ENCODE measurements at places on chromosomes 6 and 20. TPM values are rescaled to one million over a fixed set of nuclear protein-coding genes. Genes with fewer than 3 reads are reported as not detected.

Gene KATNA1
- total RNA-seq = 12.8 TPM

Gene ULBP3
- 0.44 TPM for total RNA-seq

Gene DOK5
- total RNA-seq = 15.7 TPM

DNA sequence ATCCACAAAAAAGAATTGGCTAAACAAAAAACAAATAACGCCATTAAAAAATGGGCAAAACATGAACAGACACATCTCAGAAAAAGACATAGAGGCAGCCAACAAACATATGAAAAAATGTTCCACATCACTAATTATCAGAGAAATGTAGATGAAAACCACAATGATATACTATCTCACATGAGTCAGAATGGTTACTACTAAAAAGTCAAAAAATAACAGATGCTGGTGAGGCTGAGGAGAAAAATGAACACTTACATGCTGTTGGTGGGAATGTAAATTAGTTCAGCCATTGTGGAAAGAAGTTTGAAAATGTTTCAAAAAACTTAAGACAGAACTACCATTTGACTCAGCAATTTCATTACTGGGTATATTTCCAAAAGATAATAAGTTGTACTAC, 430.1 kb upstream of the JAG1 start:
- no peak for DNase-seq

DNA sequence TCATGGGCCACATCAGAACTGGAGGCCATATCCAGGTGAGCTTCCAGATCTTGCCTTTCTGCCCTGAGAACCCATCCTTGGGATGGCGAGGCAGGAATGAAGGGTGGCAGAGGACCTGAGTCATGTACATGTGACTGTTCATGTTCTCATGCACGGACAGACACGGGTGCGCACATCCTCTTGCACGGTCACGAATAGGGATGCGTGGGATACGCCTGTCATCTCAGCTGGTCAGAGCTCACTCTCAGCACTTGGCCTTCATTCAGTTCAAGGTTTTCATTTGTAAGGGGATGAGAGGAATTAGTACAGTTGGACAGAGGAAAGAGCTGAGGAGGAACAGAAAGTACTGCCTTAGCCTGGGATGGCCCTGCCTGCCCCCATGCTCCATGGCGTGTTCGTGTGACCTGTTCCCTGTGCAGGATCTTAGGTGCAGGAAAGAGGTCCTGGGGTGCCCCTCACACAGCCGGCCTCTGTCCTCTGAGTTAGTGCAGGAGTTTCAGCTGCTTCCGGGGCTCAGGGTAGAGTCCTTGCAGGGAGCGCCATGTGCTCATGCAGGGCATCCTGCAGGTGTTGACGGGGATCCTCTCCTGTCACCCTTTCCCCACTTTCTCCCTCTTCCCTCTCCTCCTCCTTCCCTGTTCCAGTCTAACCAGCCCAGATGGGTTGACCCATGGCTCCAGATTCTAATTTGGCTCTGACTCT, 173.4 kb downstream of the DTNBP1 start:
- DNase-seq = no peak

DNA sequence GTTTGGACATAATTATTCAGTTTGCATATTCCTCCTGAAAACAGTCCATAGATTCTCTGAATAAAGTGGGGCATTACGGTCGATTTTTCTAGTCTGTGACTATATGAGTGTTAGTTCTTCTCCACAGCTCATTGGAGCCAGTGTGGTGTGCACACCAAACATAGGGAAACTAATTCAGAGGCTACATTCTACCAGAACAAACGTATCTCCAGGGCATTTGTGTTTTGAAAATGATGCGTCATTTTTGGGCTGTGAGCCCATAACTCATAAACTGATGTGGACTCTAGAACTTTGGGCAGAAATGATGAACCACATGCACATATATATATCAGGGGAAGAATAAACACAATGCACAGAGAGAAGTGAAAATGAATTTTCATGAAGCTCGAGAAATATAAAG, 41.8 kb downstream of the C6orf58 start:
- no peak for DNase-seq

DNA sequence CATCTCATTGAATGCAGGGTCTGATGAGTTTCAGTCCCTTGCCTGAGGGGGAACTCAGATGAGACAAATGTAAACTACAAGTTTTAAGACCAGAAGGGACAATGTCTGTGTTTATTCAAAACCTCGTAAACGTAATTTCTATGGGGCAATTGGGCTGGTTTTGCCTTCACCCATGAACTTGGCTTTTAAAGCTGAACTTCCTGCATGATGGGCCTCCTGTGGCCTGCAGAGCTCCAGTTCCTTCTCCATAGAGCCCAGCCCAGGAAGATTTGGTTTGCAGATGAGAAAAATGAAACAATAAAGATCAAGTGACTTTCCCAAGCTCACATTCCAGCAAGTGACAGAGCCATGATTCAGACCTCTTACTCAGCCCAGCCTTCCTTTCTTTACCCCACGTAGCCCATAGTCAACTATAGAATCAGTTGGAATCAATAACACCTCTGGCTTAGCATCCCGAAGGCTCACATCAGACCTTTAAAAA, 612.3 kb downstream of the UTRN start:
- DNase-seq = no peak

DNA sequence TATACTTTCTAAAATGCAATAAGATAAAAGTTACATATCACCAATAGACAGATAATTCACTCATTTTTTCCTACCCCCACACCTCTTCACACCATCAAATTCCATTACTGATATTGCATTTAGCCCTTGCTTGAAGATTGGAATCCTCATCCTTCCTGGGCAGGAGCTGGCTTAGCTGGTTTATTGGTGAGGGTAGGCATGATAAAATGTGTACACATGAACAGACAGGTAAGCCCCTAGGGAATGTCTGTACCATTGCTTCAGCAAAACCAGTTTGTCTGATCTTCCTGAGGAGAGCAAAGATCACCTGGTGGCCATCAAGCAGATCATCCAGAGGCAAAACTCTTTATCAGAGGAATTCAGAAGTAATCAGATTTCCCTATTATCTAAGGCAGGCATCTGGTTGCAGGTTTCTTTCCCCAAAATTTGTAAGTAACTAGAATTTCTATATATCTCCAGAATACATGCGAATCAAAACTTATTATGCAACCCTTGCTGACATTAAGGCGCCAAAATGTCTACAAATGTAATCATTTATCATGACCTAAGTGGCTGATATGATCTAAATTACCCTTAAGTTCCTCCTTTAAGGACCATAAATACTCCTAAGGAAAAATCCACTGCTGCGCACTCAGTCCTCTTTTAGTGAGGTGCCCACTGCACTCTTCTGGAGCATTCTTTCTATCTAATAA, 6.6 kb upstream of the FABP7 start:
- no peak for DNase-seq

- DNase-seq = no peak
Observed at GRCh38 chr6:75852721-75853120, 103.7 kb downstream of the MYO6 start.
